ENCODE measurements at places on chromosomes 6 and 20.

DNA sequence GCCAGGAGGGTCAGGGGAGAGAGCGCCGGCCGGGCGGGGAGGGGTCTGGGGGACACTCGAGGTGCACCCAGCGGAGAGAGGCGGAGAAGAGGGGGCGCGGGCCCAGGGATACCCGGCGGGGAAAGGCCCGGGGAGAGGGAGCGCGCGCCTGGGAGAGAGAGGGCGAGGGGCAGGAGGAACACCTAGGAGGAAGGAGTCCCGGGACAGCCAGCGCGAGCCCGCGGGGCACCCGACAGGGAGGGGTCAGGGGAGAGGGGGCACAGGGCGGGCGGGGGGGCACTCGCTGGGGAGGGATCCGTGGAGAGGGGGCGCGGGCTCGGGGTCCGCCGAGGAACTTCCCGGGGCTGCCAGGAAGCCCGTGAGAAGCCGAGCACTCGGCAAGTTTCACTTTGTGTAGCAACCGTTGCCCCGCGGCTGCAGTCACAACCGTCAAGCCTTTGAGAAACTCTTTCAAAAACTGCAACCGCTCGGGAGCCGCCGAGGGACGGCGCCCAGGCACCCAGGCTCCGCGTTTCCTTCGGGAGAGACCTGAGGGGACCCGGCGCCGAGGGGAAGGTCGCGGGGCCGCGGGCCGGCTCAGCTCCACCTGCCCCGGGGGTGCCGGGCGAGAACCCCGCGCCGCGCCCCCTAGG lies 471 bp downstream of the EZR start:
- DNase-seq: peak; percentile 77

GRCh38 chr20:1085492-1086276 lies 32.7 kb upstream of the PSMF1 start:
- DNase-seq: no peak

DNA sequence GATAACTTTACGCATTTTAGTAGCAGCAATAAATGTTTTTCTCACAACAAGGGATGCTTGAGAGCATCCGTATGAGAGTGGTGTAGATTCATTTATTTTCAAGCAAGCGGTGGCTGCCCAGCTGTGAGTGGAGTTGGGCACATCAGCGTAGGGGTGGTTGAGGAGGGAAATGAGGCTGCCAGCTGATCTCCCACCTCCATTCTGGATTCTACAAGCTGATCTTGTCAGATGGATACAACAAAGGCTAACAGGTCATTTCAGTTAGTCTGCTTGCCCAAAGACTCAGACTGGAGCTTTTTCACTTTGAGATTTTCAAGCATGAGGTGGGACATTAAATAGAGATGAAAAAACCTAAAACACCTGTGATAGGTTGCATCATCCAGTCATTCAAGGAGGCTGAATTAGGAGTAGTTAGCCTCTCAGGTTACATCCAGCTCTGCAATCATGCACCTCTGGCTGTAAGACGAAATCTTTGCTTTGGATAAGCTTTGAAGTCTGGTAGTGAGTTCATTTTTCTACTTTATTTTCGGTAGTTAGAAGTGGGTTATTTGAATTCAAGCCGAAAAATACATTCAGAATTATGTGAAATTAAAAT lies 1.9 kb upstream of the BACH2 start:
- DNase-seq: peak; percentile 39

DNA sequence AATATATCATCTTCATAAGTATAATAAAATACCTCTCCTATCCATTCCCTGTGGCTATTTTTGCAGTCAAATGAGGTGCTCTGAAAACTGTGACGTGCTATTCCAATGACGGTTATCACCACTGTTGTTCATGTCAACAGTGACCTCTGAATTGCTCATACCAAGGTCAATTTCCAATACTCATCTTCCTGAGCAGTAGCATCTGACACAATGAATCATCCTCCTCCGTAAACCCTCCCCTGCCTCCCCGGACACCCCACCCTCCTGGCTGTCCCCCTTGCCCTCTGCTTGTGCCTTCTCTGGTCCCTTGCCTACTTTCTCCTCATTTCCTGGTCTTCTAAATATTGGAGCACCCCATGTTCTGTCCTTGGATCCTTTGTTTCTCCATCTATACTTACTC lies 77.7 kb upstream of the SLC22A23 start:
- DNase-seq: no peak

GRCh38 chr20:57919049-57919448 lies 209.2 kb upstream of the PMEPA1 start:
- DNase-seq: no peak

DNA sequence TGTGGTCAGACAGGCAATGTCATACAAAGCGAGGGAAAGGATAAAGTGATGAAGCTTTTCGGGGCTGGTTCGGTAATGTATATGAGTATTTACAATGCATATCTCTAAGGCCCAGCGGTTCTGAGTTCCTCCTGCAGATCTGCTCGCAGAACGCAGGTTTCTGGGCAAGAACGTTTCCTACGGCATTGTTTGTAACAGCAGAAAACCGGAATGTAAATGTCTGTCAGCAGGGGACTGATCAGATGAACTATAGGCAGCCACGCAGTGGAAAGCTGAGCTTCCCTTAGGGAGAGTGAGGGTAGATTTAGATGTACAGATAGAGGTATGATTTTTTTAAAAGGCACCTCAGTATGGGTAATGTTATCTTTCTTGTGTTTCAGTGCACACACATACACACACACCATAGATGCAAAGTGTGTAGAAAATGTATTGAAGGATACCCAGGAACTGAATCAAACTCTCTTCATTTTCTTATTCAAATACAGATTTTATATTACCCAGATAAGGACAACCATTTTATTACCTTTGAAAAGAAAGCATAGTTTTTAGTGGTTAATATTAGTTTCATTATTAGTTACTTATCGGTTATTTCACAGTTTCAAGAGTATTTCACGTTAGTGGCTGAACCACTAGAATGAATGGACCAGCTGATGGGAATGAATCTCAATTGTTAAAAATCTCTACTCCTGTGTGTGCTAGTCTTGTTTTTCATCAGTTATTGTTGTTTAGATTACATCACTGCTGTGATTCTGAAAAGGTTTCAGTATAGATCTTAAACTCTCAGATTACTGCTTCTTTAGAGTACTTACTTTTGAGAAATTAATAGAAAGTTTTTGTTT lies 56.2 kb downstream of the SNX9 start:
- no peak for DNase-seq

GRCh38 chr6:168671028-168671862 lies 230.3 kb downstream of the SMOC2 start:
- DNase-seq: no peak

GRCh38 chr6:95958686-95959085 lies 57.1 kb upstream of the FUT9 start:
- DNase-seq: no peak

DNA sequence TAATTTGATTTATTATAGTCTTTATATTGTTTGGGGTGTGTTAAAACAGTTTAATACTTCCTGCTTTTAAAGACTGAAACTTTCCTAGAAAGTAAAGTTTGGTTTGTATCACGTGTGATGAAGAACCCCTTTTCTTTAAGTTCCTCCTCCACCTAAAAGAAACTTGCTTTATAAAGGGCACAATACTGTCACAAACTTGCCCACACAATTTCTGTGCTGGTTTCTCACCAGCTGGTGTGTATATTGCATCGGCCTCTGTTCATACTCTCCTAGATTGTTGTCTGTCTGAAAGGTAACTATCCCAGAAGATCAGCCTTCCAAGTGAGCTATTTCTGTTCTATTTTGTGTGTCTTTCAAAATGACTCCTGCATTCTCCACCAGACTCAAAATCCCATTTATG lies 46.9 kb downstream of the ANKRD6 start:
- no peak for DNase-seq

GRCh38 chr20:59939879-59940128 lies 301 bp downstream of the PPP1R3D start:
- DNase-seq: peak; percentile 42

DNA sequence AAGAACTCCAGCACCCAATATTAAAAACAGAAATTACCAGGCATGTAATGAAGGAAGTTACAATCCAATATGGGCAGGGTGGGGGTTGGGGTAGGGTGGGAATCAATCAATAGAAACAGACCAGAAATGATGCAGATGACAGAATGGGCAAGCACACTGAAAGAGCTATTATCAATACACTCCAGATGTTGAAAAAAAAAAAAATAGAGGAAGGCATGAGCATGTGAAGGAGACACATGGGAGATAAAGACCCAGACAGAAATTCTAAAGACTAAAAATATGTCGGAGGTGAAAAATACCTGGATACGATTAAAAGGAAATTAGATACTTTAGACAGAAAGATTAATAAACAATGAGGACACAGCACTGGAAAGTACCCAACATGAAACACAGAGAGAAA lies 19.1 kb upstream of the ZC3H12D start:
- DNase-seq: no peak

DNA sequence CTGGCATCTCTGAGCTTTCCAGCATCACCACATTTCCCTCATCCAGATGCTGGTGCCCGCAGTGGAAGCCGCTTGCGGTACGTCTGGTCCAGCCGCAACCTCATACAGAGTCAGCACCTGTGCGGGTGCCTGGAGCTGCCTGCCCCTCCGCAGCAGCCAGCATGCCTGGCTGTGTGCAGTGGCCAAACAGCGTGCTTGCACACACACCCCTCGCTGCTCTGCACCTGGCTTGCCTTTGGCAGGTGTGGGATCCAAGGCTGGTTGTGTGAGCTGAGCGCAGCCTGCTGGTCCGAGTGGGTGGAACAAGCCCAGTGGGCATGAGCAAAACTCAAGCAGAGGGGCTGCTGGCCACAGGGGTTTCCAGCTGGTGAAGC lies 3.1 kb upstream of the HINT3 start:
- DNase-seq: peak; percentile 81

GRCh38 chr6:39365281-39366074 lies 43.0 kb upstream of the KCNK16 start:
- DNase-seq: no peak

GRCh38 chr6:145031001-145031400 lies 704.3 kb downstream of the EPM2A start:
- DNase-seq: no peak

GRCh38 chr6:14459315-14459714 lies 341.7 kb downstream of the CD83 start:
- DNase-seq: no peak

DNA sequence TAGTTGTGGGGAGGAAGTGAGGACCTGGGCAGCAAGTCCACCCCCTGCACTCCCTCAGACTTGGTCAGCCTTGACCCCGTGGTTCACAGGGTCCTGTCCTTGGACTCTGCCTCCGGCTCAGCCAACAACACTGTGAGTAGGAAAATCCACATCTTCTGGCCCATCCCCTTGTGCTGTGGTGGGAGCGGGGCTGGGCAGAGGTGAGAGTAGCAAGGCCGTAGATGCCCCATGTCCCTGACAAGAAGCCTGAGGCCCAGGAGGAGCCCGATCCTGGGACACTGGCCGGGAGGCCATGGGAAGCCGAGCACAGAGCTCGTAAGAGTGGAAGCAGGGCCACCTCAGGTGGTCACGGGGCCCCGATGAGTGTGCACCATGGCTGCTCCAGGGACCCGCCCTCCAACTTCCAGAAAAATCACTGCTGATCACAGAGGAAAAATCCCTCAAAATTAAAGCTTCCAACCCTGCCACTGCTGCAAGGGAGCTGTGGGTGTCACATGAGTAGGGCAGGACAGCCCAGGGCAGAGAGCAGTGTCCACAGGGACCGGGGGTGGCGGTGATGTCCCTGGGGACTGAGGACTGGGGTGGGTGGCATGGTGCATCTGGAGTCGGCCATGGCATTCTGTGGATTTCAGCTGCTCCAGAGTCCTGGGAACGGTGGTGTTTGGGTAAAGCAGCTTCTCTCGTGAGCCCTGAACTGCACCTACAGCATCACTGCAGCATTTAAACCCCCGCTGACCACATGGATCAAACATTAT lies 189.4 kb downstream of the DLL1 start:
- no peak for DNase-seq

DNA sequence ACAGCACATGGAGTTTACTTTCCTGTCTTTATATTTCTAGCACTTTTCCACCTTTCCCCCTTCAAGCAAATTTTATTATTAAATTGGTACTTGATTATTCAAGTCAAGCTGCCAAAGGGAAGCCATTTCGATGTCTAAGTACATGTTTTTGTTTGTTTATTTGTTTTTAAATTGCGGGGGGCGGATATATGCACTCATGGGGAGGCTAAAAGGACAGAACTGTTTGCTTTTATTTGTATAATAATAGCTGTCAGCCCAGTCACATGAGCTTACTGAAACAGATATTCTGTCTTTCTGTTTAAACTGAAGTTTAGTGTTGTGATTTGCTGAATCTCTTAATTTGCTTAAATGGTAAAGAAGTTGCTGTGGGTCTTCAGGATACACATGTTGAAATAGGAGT lies 49.6 kb upstream of the PLCG1 start:
- peak; percentile 75 for DNase-seq

GRCh38 chr20:45346291-45346718 lies 1.9 kb downstream of the SDC4 start:
- no peak for DNase-seq

GRCh38 chr20:61765871-61766654 lies 299.6 kb downstream of the TAF4 start:
- no peak for DNase-seq

GRCh38 chr6:164377348-164377918 lies 932.0 kb downstream of the C6orf118 start:
- no peak for DNase-seq

GRCh38 chr6:138250513-138251247 lies 32.4 kb upstream of the PBOV1 start:
- peak; percentile 61 for DNase-seq

- no peak for DNase-seq
Observed at GRCh38 chr20:5216663-5217062, 89.9 kb downstream of the CDS2 start.

- DNase-seq: no peak
Observed at GRCh38 chr6:119614138-119614537, 264.6 kb upstream of the MAN1A1 start.

DNA sequence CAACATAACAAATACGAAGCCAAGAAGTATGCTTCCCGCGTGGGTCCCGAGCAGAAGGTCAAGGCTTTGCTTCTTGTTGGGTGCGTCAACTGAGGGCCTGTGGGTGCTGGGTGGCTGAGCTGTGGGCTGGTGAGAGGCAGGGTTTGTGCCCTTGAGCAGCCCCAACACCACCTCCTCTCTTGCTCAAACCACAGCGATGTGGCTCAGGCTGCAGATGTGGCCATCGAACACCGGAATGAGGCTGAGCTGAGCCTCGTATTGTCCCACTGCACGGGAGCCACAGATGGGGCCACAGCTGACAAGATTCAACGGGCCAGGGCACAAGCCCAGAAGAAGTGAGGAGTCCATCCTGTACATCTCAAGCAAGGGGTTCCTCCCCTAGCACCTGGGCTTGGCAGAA lies 7.0 kb upstream of the PTPRA start:
- no peak for DNase-seq

DNA sequence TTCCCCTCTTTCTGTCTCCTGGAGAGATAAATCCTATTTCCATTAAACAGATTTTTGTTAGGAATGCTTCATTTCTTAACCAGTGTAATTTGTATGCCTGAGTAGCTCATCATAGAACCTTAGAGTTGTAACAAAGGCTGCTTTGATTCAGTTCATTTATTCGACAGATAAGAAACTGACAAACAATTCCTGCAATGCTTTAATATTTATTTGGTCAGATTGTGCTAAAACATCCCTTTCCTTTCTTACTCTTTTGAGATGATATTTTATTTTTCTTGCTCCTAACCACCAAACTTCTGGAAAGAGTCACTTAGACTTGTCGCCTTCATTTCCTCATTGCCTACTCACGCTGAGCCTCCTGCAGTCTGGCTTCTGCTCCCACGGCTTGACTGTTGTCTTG lies 89.0 kb upstream of the SUPT3H start:
- DNase-seq: no peak

Data from NCI-H1417 (cell line).